ENCODE measurements at places on chromosomes 11 and 22. TPM values are rescaled to one million over a fixed set of nuclear protein-coding genes. Genes with fewer than 3 reads are reported as not detected.

DNA sequence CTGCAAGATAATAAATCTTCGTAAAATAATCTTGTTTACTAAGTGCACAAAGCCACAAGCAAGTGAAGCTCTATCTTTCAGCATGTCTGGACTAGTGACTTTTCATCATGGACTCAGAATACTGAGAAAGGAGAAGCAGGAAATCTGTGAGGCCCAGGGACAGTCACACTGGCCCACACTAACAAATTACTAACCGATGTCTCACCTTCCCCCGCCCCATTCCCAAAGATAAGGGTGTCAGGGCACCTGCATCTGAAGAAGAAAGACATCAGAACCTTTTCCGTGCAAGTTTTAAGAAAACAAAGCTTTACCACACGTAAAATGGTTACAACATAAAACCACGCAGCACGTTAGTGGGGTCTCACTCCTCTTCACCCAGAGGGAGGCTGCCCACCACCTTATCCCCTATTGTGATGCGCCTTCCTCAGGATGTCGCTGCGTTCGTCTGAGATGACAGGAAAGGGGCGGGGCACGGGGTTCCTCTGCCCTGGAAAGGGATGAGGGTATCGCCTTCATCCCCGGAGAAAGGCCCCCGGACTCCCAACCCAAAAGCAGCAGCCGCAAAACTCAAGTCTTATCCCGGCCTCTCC, 616 bp downstream of the BTBD10 start:
- H3K27me3 ChIP-seq: no peaks in the 10 kb centered on the region
- H3K36me3 ChIP-seq: no peaks in the 10 kb centered on the region
- H3K27ac ChIP-seq: peak overlapping the region; percentile 95
- peaks cover 21% of the 10 kb centered on the region for H3K4me1 ChIP-seq

GRCh38 chr11:68163691-68164090, 42.5 kb upstream of the CHKA start:
- no peaks in the 10 kb centered on the region for H3K27me3 ChIP-seq
- DNase-seq: no peak
- H3K4me3 ChIP-seq: no peak overlapping the region
- no peak overlapping the region for H3K27ac ChIP-seq
- H3K4me1 ChIP-seq: peaks cover 3% of the 10 kb centered on the region
- peaks cover 50% of the 10 kb centered on the region for H3K36me3 ChIP-seq

GRCh38 chr11:57458410-57459163, 1.7 kb upstream of the RTN4RL2 start:
- H3K27me3 ChIP-seq: peaks cover 26% of the 10 kb centered on the region
- no peak for DNase-seq
- H3K4me3 ChIP-seq: no peak overlapping the region
- no peaks in the 10 kb centered on the region for H3K36me3 ChIP-seq
- no peak overlapping the region for H3K27ac ChIP-seq

The CABP4 gene
- polyA plus RNA-seq: 1.1 TPM

The SCGB2A2 gene
- polyA plus RNA-seq: not detected

The HTR3B gene
- polyA plus RNA-seq: not detected

GRCh38 chr11:69721745-69722144, 17.9 kb upstream of the FGF19 start:
- H3K27me3 ChIP-seq: peaks cover 20% of the 10 kb centered on the region
- H3K36me3 ChIP-seq: no peaks in the 10 kb centered on the region
- no peaks in the 10 kb centered on the region for H3K4me1 ChIP-seq
- DNase-seq: no peak

- no peaks in the 10 kb centered on the region for H3K36me3 ChIP-seq
- peak; percentile 8 for DNase-seq
- H3K4me3 ChIP-seq: no peak overlapping the region
- no peak overlapping the region for H3K27ac ChIP-seq
Measured at GRCh38 chr11:117837791-117838190, 13.2 kb upstream of the FXYD2 start.

The A4GALT gene
- polyA plus RNA-seq: 17.8 TPM

The OR52H1 gene
- polyA plus RNA-seq: not detected

DNA sequence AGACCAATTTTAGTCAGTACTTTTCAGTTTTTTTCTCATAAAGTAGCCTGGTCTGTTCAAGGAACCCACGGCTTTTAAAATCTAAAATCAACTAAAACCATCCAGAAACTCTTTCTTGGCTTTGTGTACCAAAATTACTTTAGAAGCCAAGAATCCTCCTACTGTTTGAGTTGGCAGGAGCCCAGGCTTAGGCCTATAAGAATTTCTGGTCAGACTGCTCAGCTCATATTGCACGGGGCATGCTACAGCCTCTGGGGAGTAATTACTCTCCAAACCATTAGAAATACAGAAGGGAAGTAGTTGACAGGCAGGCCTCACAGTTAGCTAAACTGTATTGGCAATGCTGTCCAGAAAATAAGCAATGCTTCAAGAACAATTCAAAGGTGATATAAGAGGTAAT, 1862.9 kb upstream of the RAG2 start:
- H3K4me1 ChIP-seq: no peaks in the 10 kb centered on the region
- no peak overlapping the region for H3K27ac ChIP-seq
- H3K4me3 ChIP-seq: no peak overlapping the region
- H3K27me3 ChIP-seq: no peaks in the 10 kb centered on the region
- no peak for DNase-seq

DNA sequence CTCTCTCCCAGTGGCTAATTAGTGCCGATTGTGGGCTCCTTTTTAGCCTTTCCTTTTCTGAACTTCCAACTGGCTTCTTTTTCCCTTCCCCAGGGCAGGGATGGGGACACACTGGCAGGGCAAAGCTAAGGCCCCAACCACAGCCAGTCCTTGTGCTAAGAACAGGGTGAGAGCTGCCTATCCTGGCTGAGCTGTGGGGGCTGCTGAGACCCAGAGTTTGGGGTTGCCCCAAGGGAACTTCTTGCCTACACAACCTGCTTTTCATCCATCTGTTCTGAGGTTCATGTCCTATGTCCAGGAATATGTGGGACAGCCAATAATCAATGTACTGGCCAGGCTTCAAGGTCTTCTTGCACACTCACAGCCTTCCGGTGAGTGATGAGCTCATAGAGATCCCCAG, 10.0 kb upstream of the TPBGL start:
- H3K4me3 ChIP-seq: no peak overlapping the region
- no peak overlapping the region for H3K27ac ChIP-seq
- no peaks in the 10 kb centered on the region for H3K27me3 ChIP-seq
- DNase-seq: no peak

The KRTAP5-7 gene
- not detected for polyA plus RNA-seq

- no peak overlapping the region for H3K4me3 ChIP-seq
- H3K27me3 ChIP-seq: no peaks in the 10 kb centered on the region
- peaks cover 4% of the 10 kb centered on the region for H3K4me1 ChIP-seq
- H3K27ac ChIP-seq: no peak overlapping the region
Measured at GRCh38 chr11:120174866-120175265, 36.0 kb upstream of the OAF start.

DNA sequence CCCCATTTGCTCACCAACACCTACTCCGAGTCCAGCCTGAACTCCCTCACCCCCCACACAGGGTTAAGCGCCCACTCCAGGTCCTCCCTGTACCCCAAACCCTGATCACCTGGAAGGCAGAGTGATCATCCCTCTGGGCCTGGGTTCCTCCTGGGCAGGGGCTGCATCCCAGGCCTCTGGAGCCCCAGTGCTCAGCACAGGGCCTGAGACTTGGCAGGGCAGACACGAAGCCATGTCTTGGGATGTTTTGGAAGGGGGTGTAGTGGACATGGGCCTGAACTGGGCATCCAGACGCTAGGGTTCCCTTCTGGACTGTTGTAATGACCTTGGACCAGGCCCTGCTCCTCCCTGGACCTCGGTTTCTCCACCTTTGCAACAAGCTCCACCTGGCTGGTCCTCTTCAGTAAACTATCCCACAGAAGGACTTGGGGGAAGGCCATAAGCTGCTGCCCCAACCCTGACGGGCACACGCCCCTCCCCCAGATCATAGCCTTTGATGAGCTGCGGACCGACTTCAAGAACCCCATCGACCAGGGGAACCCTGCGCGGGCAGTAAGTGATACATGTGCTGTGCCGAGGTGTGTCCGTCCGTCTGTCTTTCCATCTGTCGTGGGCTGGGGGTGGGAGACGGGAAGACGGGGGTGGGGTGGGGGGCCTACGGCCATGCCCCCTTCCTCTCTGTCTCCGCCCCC, 3.9 kb downstream of the CNIH2 start:
- no peak overlapping the region for H3K4me3 ChIP-seq
- H3K36me3 ChIP-seq: no peaks in the 10 kb centered on the region
- H3K27ac ChIP-seq: no peak overlapping the region
- H3K27me3 ChIP-seq: no peaks in the 10 kb centered on the region

Measured in adrenal gland (tissue), 19 donors.